ENCODE measurements at places on chromosomes 7 and 10.

DNA sequence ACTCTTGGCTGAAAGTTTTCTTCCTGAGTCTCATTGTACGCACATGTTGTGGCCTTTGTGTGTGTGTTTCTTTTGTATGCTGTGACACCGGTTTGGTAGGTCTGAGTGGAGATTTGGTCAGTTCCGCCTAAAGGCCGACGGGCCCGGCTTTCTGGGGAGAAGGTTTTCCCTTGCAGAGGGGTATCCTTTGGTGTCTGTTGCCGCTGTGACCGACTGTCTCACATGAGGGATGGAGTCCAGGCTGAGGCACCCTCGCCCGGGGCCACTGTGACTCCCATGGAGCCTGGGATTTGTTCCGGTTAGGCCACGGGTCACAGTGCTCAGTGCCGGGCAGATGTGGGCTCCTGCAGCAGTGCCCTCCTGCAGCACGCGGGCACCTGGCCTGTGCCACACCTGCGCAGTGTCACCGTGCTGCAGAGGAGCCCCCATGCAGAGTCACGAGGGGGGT lies 19.4 kb downstream of the INPP5A start:
- DNase-seq = no peak

GRCh38 chr7:150317748-150318444 lies 5.3 kb upstream of the LRRC61 start:
- DNase-seq = peak; percentile 54

DNA sequence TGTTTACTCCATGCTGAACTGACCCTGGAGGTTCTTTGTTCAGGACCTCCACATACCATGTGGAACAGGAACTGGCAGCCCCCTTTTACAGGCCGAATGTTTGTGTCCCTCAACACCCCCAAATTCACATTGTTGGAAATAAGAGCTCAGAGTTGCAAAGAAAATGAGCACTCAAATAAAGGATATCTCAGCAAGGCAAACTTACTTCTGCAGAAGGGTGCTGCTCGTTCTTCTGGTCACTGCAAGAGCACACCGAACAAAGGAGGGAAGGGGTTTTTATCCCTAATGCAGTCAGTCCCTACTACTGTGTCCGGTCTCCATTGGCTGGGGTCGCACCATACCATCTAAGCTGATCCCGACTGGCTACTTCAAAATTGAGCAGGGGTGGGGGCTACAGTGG lies 68.1 kb downstream of the PYROXD2 start:
- no peak for DNase-seq

DNA sequence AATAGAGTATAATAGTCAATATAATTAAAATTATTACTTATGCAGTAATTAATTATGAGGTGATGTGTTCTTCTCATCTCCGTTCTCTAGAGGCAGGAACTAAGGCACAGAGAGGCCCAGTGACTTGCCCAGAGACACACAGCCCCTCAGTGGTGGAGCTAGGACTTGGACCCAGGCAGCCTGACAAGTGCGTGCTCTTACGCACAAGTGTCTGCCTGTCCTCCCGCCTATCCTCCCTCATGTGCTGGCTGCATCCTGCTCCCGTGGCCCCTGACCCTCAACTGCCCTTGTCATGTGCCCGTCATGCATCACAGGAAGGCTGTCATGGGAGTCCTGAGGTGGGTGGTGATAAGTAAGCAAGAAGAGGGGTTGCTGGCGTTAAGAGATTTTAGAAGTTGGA lies 14.3 kb downstream of the IL2RA start:
- DNase-seq = no peak

- no peak for DNase-seq
Observed at GRCh38 chr7:116966601-116967000, 13.3 kb downstream of the ST7 start.

GRCh38 chr10:89219513-89220218 lies 12.5 kb upstream of the CH25H start:
- DNase-seq = no peak

DNA sequence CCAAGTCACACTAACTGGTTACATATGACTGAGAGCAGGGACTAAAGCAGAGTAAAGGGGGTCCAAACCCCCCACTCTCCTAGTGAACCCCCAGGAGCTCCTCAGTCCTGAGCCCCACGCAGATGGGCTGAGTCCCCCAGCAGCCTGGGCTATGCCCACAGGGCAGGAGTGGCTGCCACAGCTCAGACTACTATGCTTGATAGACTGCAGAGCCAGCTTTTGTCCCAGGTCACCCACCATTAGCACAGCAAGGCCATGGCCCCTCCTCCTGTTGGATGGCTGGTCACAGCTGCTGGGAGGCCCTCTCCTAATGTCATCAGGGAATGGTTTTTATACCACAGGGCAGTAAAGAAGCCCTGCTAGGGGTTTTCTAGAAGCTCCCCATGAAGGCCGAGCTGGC lies 46.3 kb upstream of the FGFR2 start:
- no peak for DNase-seq

DNA sequence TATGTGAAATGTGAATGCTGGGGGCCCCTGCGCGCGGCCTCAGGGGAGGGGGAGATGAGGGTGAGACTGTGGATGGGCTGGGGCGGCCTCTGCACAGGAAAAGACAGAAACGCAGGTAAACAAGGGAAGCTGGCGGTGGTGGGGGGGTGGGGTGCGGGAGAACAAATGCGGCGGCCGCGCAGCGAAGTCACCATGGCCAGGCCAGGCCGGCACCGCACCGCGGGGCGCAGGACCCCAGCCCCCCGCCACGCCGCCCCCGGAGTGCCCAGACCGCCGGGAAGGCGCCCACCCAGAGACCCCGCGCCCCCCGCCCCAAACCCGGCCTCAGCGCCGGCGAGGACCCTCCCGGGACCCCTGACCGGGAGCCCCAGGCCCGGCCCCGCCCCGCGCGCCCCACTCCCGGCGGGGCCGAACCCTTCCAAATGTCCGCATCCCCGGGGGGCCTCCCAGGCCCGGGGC lies 14.5 kb upstream of the DNAAF5 start:
- DNase-seq = no peak

DNA sequence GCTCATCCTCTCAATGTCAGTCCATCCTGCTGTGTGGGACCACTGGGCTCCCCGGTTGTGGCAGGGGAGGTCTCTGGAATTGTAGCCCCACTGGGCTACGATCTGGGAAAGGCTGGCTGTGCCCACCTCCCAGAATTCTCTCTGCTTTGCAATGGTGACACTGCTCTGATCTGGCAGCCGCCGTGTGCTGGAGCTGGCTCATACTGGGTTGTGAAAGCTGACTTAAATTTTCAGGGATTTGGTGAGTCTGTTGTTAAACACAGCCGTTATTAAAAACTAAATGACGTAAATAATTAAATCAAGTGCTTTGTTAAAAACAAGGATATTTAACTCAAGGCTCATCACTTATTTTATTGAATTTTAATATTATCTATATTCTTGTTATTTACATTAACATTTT lies 160.0 kb downstream of the TAX1BP1 start:
- DNase-seq = no peak

DNA sequence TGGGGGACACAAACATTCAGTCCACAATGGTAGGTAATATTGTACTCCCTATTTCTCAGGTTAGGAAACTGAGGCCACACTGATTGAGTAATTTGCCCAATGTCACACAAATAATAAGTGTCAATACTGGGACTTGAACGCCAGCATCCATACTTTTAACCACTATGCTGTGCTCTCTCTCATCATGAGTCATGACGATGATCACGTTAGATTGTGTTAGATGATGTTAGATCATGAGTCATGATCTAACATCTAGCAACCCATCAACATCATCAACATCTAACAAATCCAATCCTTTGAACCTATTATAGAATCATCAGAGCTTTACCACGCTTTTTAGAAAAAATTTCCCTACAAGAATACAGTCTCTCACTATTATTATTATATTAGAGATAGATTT lies 28.1 kb upstream of the HERPUD2 start:
- DNase-seq = no peak

- DNase-seq = no peak
Observed at GRCh38 chr10:89274928-89275327, 23.4 kb upstream of the LIPA start.

DNA sequence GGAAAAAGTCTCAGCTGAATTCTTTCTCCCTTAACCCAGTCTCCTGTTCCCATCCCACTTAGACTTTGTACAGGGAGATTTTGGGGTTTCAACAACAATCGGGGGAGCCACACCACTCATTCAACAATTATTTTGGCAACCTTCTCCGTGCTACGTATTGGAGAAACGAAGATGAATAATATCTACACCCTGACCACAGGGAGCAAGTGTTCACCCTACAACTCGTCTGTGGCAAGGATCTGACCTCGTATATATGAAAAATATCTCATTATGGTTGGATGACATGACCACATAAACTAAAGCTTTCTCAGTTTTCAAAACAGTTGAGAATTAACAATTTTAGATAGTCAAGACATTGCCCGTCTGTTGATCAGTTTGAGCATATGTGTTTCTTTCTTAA lies 302.1 kb downstream of the CACNA2D1 start:
- DNase-seq = peak; percentile 49

- DNase-seq = no peak
Observed at GRCh38 chr7:128406314-128407232, 3.2 kb downstream of the IMPDH1 start.

DNA sequence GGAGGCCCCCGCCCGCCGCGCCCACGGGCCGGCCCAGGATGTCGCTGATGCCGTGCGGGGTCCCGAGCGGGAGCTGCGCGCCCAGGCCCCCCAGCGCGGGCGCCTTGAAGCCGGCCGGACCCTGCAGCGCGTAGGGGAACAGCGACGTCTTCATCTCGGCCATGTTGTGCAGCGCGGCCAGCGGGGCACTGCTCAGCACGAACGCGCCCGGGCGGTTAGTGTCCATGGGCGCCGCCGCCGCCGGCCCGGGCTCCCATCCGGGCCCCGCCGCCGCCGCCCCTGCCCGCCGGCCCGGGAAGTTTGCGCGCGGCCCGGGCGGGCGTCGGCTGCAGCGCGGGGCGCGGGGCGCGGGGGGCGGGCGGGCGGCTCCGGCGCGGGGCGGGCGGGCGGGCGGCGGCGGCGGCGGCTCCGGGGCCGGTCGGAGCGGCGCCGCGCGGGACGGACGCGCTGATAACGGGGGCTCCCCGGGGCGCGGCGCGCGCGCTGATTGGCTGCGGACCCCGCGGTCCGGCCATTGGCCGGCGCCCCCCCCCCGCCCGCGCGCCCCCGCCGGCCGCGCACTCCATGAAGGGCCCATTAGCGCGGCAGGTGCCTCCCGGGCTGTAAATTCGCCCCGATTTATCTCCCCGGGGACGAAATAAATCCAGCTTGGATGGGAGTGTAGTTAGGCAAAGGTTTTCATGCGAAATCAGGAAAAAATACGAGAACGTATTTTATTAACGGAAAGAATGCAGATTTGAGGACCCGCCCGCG lies at the start of gene NKX6-2:
Gene NKX6-2 (minus strand): TSS at position 425 of the 753 bp plus-strand sequence. CDS start 199 bp downstream, at position 226.
- DNase-seq = no peak

DNA sequence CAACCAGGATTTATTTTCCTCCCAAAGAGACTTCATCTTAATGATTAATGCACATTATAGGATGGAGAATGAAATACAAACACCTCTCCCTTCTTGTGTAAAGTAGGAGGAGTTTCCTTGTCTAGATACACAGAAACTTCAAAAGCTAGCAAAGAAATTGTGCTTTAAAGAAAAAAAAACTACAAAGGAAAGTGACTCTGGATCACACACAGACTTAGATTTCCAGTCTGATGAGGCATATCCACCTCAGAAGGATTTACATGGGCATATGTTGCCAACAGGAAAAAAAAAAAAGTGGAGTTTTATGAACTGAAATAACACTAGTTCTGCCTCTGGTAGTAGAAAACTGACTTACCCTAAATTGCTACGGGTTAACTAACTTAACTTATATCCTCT lies 449.6 kb downstream of the KCNMA1 start:
- no peak for DNase-seq

- DNase-seq = no peak
Observed at GRCh38 chr7:19572566-19572965, 136.3 kb downstream of the POLR1F start.

GRCh38 chr7:3880228-3880987 lies 579.4 kb downstream of the SDK1 start:
- DNase-seq = no peak

DNA sequence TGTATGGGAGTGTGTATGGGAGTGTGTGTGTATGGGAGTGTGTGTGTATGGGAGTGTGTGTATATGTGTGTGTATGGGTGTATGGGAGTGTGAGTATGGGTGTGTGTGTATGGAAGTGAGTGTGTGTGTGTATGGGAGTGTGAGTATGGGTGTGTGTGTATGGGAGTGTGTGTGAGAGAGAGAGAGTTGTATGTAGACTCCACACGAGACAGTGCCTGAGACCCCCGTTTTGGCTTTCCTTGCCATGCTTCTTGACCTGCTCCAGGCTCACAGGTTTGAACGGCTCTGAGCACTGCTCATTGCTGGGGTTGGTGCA lies 49.7 kb downstream of the COL17A1 start:
- DNase-seq = no peak

GRCh38 chr10:67151471-67151870 lies 225.6 kb downstream of the LRRTM3 start:
- no peak for DNase-seq
